ENCODE measurements at places on chromosomes 1 and 21. TPM values are rescaled to one million over a fixed set of nuclear protein-coding genes. Genes with fewer than 3 reads are reported as not detected.

- no peak for DNase-seq
- peaks cover 5% of the 10 kb centered on the region for H3K4me1 ChIP-seq
- no peak overlapping the region for H3K4me3 ChIP-seq
- no peaks in the 10 kb centered on the region for H3K27me3 ChIP-seq
Measured at GRCh38 chr21:35482096-35482495, 433.0 kb upstream of the RUNX1 start.

DNA sequence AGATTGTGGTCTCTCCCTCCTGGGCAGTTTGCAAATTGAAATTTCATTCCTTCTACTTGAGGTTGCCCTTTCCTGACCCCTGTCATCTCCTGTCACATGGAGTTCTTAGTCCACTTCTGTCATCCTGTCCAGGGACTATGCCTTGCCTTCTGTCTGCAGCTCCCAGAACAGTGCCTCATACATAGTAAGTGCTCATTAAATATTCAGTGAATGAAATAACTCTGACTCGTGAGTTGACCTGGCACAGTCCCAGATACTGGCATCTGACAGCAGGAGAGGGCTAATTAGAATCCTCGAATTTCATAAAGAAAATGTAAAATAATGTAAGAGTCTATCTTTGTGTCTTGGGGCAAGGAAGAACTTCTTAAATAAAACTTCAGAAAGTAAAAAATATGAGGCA is 50.8 kb downstream of the CNIH3 start:
- no peak overlapping the region for H3K27ac ChIP-seq
- DNase-seq = peak; percentile 15
- no peaks in the 10 kb centered on the region for H3K27me3 ChIP-seq
- no peaks in the 10 kb centered on the region for H3K36me3 ChIP-seq
- no peaks in the 10 kb centered on the region for H3K4me1 ChIP-seq

GRCh38 chr1:180769889-180770288 is 138.1 kb downstream of the XPR1 start:
- peaks cover 13% of the 10 kb centered on the region for H3K4me1 ChIP-seq
- no peaks in the 10 kb centered on the region for H3K36me3 ChIP-seq
- no peak overlapping the region for H3K4me3 ChIP-seq
- no peak overlapping the region for H3K27ac ChIP-seq
- no peaks in the 10 kb centered on the region for H3K27me3 ChIP-seq

GRCh38 chr1:201718346-201719202 is 110.4 kb upstream of the IPO9 start:
- no peaks in the 10 kb centered on the region for H3K27me3 ChIP-seq
- H3K4me1 ChIP-seq = peaks cover 73% of the 10 kb centered on the region

DNA sequence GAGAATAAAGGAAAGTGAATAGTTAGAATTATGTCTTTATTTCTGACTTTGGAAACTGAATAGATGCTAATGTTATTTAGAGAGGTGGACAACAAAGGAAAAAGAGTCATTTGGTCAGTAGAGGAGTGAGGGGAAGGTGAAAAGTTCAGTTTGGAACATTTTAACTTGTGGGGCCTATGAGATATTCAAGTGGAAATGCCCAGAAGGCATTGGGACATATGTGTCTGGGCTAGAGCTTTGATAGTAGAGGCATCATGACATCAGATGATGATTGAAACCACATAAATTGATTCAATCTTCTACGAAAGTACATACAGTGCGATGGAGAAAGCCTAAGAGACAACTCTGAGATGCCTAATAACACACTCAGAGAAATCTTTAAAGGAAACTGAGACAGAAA is 151.7 kb upstream of the COL11A1 start:
- no peaks in the 10 kb centered on the region for H3K36me3 ChIP-seq
- H3K4me1 ChIP-seq = peaks cover 9% of the 10 kb centered on the region
- no peak overlapping the region for H3K27ac ChIP-seq
- no peak for DNase-seq
- H3K27me3 ChIP-seq = no peaks in the 10 kb centered on the region

DNA sequence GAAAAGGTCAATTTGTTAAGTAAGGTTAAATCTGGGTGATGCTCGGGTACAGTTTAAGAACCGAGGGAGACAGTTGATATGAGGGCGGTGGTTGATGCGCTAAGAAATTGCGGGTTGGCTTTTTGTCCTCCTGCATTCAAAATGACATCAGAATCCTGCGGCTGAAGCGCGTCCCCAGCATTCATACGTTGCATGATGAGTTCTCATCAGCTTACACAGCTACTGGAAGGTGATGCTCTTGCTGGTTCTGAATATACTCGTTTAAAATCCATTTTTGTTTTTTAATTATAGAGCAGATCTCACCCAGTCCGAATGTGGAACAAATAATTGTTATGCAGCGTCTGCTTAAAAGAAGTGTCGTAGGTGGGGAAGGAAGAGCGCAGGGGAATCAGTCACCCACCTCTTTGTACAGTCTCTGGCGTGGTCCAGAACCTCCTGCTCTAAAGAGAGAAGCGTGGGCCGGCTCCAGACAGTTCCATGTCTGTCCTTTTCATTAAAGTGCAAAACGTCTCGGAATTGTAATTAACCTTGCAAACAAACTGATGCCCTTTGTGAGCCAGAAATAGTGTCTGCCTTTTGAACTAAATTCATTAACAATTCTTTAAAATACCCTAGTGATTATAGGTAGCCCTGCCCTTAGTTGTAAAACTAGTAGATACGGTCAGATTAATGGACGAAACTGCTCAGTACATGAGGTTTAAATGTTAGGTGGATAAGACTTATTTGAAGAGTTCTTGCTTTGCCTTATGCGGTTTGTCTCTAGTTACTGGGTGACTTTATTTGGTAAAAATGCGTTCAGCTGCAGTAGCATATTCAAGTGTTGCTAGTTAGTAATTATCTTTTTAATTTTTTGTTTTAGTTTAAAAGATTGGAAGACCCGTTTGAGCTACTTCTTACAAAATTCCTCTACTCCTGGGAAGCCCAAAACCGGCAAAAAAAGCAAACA is 741 bp downstream of the RGS2 start:
- H3K4me3 ChIP-seq = peak overlapping the region; percentile 99
- H3K27ac ChIP-seq = peak overlapping the region; percentile 59
- DNase-seq = peak; percentile 87
- peaks cover 23% of the 10 kb centered on the region for H3K4me1 ChIP-seq

- no peaks in the 10 kb centered on the region for H3K4me1 ChIP-seq
- H3K36me3 ChIP-seq = no peaks in the 10 kb centered on the region
- H3K27me3 ChIP-seq = peaks cover 35% of the 10 kb centered on the region
- no peak for DNase-seq
Measured at GRCh38 chr1:161274874-161275273, 16.3 kb downstream of the PCP4L1 start.

The HPCA gene
- total RNA-seq = not detected
